NCI-H774 (cell line): ENCODE measurements at places on chromosomes 6 and 20.

GRCh38 chr6:143810745-143811144, 32.4 kb upstream of the LTV1 start:
- DNase-seq, result no peak

DNA sequence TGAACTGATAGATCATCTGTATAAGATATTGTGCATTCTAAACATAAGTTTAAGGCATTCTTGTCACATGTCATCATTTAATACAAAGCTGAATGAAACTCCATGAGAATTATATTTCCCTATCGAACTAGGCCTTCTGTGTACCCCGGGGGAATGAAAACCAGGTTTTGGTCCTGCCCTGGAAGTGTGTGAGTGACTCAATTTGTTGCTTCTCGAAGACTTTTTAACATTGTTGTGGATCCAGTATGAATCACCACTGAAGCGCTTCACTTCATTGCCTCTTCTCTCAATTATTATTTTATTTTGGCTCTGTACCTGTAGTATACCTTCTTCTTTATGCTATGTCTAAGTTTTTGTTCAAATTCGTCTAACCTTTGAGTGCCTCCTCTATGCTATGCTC, 150.8 kb downstream of the GRIK2 start:
- DNase-seq, result no peak

DNA sequence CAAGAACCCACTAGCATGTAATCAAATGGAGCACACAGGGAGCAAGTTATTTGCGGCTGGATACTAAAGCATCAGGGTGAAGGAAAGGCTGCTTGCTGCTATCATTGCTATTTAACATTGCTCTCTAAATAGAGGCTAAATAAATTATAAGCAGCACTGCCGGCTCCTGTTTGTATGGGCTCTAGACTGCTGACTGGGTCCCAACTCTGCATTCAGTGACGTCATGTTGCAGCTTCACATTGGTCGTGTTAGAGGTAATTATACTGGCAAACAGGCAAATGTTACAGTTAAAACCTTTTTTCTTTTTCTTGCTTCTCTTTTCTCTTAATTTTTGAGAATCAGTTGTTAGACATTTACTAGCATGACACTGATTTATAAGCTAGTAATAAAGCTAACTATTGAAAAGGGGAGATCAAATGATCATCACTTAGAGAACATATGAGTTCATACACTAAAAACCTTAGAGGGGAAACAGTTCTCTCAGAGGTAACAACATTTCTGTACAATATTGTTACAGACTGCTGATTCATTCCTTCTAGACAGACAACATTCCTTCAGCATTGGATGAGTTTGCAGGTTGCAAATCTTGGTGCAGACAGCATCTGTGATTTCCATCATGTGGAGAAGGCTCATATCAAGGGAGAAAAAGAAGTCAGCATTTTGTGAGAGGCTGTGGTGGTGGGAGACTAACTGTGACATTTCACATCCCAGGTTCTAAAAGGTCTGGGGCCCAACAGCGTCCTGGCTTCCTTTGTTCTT, 15.9 kb downstream of the RFPL4B start:
- no peak for DNase-seq

- no peak for DNase-seq
Measured at GRCh38 chr6:100768816-100769351, 112.2 kb downstream of the ASCC3 start.

DNA sequence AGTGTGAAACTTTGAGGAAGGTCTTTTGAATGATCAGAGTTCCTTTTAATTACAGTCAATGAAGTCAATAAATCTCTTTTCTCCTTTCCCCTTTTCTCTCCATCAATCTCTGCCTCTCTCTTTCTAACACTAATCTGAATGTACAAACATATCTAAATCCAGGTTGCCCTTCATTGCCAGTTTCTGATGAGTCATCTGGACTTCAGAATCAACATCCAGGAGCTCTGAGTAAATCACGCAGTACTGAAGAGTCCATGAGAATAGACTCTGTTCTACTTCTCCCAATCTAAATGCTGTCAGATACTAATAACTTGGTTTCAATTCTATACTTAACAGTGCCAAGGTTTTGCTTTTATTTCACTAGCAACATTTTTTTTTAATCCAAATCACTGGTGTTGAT, 238.7 kb upstream of the THEMIS start:
- DNase-seq, result no peak

DNA sequence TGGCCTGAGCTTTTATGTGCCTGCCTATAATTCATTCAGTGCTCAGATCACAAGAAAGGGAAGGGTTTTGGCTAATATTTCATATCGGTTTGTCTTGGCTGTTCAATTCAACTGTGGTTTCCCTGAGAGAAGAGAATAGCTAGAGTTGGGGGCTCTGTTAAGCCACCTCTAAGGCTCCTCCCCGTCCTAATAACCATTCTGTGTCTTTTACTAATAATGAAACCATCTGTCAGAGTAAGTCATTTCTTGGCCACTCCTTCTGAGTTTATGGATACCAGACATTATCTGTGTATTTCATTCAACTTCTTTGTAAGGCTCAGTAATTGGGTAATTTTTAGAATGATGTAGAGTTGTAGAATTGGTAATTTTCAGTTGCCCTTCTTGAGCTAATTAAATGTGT, 5.2 kb downstream of the STX11 start:
- no peak for DNase-seq

GRCh38 chr6:97361286-97361685, 78.3 kb upstream of the MMS22L start:
- no peak for DNase-seq

GRCh38 chr20:13322621-13323020, 101.5 kb downstream of the ISM1 start:
- no peak for DNase-seq

- DNase-seq, result no peak
Measured at GRCh38 chr6:22764496-22764895, 195.1 kb downstream of the HDGFL1 start.

GRCh38 chr20:37915800-37916570, 13.1 kb downstream of the VSTM2L start:
- DNase-seq, result no peak

GRCh38 chr6:107871976-107872375, 47.9 kb upstream of the SCML4 start:
- no peak for DNase-seq

- peak; percentile 3 for DNase-seq
Measured at GRCh38 chr6:153059757-153060156, 57.2 kb upstream of the MTRF1L start.

- peak; percentile 88 for DNase-seq
Measured at GRCh38 chr6:6891125-6891721, 216.5 kb upstream of the RREB1 start.

DNA sequence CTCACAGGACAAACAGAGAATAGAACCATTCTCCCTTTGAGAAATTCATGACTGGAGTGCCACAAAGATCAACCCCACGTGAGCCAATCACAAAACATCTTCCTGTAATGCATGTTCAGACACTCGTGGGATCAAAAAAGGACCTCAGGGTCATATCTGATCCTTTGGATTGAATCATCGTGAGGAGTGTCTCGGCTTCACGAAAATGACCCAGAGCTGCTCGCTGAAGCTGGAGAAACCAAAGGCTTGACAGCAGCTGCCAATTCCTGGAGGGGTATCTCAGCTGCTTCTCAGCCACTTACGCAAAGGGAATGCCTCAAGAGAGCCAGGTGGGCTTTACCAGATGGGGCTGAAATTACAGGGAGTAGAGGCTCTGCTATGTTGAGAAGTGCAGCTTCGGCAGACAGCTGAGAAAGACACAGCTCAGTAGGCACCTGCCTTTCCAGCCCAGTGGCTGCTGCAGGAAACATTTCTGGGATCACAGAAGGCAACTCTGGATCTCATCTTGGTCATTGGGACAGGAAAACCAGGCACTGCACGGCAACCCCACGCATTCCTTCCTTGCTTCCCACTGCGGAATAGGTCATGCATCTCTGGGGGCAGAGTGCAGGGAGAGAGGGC, 813.1 kb downstream of the KIF16B start:
- DNase-seq, result no peak

DNA sequence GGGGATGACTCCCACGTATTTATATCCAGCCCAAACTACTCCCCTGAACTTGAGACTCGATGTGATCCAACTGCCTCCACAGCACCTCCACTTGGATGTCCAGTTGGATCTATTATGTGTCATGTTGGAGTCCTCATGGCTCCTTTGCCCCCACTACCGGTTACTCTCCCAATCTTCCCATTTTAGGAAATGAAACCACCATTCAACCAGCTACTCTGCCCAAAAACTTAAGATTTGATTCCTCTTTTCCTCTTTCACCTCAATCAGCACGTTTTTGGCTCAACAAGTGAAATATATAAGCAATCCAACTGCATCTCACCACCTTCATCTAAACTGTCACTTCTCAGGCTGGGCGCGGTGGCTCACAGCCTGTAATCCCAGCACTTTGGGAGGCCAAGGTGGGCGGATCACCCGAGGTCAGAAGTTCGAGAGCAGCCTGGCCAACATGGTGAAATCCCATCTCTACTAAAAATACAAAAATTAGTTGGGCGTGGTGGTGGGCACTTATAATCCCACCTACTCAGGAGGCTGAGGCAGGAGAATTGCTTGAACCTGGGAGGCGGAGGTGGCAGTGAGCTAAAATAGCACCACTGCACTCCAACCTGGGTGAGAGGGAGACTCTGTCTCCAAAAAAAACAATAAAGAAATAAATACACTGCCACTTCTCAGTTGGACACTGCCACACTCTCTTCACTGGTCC, 3.4 kb downstream of the AHCY start:
- no peak for DNase-seq

GRCh38 chr6:152112491-152113261, 305.2 kb downstream of the ESR1 start:
- peak; percentile 18 for DNase-seq

GRCh38 chr6:70312165-70312745, 9.4 kb upstream of the COL9A1 start:
- DNase-seq, result no peak

- DNase-seq, result no peak
Measured at GRCh38 chr6:1384549-1385128, 4.7 kb upstream of the FOXF2 start.

DNA sequence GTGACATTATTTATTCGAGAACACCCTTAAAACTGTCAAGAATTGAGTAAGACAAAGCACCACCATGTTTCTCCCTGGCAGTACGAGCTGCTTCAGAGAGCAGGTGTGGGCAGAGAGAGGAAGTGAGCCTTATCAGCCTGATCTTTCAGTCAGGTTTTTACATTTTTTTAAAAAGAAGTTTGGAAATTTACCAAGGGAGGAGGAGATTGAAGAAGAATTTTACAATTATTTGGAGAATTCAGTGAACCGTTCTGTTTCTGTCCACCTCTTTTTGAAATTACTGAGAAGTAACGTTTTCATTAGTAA, 75.5 kb downstream of the ZDHHC14 start:
- peak; percentile 14 for DNase-seq

- no peak for DNase-seq
Measured at GRCh38 chr20:25065625-25066338, 7.8 kb upstream of the ACSS1 start.

- DNase-seq, result peak; percentile 88
Measured at GRCh38 chr6:52929321-52930164, 20.0 kb upstream of the GSTA3 start.
